ENCODE measurements at places on chromosomes 2 and 18. TPM values are rescaled to one million over a fixed set of nuclear protein-coding genes. Genes with fewer than 3 reads are reported as not detected.

The PSMD14 gene
- 84.4 TPM for total RNA-seq

The SDC1 gene
- total RNA-seq, result 9.8 TPM

The CYP26B1 gene
- 0.82 TPM for total RNA-seq

The VWC2L gene
- total RNA-seq, result 4.1 TPM

The PTPRN gene
- total RNA-seq, result 24.5 TPM

DNA sequence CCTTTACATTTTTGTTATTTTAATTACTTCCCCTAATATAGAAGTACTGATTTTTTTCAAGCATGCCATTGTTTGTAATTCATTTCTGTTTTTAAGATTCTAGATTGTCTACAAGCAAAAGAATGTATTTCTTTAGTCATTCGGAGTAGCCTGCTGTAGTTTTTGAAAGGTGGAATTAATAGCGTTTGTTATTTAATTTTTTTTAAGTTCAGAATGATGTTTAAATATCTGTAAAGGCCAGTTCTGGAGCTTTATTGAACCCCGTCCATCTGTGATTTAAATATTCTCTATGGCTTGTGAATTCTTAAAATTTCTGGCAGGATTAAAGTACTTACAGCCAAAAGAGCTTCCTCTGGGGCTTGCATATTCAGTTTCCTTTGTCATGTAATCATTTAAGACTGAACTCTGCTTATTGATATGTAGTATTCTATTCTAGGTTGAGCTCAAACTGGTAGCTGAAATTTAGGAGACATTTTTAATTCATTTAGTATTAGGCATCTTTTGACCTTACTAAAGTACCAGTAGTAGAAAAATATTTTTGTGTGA, 5.2 kb downstream of the TGIF1 start:
- no peak for DNase-seq

- DNase-seq, result no peak
Observed at GRCh38 chr2:14340703-14341102, 291.8 kb upstream of the LRATD1 start.

GRCh38 chr2:130920415-130921163, 83.9 kb downstream of the ARHGEF4 start:
- peak; percentile 80 for DNase-seq

- no peak for DNase-seq
Observed at GRCh38 chr2:85744741-85745601, 8.8 kb upstream of the ATOH8 start.

GRCh38 chr2:191931329-191931728, 84.4 kb upstream of the CAVIN2 start:
- DNase-seq, result no peak

DNA sequence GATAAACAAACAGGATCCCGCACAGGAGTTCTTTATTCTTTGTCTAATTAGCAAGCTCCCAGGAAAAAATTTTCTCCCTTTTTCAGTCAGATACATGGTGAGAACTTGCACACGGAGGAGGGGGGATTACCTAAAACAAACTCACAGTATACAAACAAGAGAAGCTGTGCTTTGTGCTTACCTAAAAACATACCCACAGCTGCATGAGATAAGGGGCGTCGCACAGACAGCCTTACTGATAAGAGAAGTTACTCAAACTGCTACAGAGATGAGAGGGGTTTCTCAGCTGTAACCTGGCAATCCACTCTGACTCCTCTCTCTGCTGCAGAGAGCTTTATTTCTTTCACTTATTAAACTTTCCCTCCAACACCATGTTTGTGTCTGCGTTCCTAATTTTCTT, 32.9 kb upstream of the ST3GAL5 start:
- no peak for DNase-seq

- DNase-seq, result no peak
Observed at GRCh38 chr2:234133004-234133403, 82.5 kb downstream of the SPP2 start.

DNA sequence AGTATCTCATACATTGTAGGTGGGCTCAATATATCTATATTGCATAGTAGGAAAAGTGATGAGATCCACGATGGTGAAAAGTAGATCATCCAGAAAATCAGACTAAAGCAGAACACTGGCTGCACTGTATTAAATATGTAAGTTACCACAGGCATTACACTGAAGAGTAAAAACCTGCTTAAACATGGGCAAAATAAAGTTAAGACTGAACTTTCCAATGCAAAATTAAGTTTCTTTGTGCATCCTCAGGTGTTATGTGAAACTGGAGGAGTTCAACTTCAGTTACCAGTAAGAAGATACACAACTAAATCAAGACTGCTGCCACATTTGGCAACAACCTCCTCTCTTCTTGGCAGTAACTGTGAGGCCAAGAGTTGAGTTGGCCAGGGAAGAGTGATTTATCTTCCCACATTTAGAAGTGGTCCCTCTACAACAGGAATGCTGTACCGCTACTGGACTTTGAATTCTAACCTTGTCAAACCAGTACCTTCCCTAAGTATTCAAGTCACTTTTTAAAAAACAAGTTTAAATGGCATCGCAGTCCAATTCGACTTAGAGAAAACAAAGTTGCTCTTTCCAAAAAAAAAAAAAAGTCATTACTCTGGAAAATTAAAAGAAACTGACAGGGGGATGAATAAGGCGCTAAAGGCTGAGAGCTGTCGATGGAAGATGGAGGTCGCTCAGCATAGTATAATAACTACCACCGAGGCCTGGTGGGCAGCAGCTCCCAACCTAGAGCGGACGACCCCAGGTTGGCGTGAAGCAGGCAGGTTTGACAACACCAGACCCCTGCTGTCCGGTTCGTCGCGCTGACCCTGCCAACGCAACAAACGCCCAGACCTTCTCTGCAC, 1.1 kb downstream of the MAP4K3 start:
- no peak for DNase-seq

GRCh38 chr2:17607379-17607778, 66.9 kb downstream of the VSNL1 start:
- DNase-seq, result no peak

DNA sequence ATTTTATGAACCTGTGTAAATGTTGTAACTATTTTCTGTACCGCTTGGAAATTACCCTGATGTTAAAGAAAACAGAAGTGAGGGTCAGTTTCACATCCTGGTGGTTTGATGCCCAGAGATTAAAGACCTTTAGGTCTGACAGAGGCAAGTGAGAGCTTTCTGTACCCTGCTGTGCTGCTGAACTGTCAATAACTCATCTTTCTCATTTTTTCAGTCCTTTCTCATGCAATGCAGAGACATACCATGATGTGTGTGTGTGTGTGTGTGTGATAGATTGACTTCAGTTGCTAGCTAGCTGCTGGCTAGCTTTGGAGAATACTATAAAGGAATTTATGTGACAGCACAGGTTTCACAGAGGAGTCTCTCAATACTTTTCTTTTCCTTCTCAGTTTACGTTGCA, 2025.6 kb upstream of the LRRTM1 start:
- no peak for DNase-seq

DNA sequence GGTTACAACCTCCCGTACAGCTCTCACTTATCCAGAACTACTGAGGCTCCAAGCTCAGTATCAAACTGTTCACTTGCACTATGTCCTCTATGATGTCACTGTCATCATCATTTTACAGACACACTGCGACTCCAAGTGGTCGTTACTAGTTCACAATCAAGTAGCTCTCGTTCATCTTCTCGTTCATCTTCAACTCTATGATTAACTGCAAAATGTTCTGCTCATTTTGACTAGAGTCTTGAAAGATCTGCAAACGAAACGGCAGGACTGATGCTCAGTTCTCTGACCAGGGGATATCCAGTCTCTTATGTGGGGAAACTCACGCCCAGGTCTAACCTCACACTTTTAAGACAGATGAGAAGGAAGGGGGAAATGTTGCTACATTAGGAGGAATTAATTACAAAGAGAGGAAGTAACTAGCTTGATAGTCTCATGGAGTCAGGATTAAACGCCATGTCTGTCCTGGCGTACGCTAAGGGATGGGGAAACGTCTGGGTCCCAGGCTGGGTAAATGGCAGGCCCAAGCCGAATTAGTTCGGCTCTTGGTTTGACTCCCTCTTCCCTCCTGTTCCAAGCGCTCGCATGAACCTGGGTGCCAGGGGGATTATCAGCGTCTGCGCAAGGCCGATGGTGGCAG, 794 bp upstream of the CHCHD5 start:
- DNase-seq, result no peak

DNA sequence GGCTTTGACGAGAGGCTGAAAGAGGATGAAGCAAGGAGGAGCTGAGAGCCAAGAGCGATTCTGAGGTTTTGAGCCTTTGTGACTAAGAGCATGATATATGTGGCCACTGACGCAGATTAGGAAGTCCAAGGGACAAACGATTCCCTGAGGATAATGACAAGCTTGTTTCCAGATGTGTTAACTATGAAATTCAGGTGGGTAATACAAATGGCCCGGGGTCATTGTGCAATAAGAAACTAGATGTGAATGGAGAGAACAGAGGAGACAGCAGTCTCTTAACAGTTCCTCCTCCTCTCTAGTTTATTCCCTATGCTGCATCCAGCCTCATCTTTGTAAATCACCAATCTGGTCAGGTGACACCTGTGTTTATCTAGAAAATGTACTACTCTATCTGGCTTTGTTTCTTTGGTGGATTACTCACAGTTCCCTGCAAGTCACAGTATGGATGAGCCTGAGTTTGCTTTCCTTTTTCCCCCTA, 84.2 kb downstream of the SOCS6 start:
- DNase-seq, result no peak

DNA sequence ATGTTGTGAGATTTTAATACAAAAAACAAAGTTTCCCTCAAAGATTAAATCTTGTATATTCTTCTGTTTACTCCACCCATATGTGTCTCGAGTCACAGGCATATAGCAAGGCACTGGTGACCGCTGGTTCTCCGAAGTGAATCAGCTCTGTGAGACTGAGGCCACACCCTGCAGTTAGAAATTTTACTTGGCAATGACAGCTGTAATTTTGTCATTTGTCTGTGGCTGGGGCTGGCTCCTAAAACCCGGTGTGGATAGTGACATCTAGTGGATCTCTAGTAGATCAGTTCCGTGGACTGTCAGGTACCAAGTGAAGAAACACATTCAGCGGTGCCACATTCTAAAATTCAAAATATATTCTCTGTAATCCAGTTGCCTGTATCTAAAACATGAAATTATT, 278.0 kb downstream of the NEDD4L start:
- DNase-seq, result peak; percentile 47

DNA sequence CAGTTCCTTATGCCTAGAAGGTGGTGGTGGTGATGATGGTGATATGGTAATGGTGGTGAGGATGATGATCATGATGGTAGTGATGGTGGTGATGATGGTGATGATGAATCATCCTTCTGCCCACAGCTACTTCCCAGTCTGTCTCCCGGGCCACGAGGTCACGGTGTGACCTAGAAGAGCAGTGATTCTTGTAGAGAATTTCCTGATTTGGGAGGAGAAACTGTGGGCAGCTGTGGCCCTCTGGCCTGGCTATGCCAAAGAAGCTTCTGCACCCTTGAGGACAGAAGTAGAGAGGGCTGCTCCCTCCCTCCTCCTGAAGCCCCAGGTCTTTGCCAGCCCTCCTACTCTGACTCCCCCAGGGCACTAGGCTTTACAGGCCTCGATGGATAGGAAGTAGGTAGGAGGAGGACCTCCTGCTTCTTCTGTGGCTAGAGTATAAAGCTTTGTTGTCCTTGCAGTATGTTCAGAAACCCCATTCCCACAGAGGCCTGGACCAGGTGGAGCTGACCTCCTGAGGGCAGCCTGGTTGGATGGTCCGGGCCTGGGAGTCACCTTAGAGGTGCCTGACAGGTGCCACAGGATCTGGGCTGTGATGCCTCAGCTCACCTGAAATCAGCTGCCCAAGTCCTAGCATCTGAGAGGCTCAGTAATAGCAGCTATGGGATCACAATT, 57.9 kb upstream of the EPAS1 start:
- no peak for DNase-seq

DNA sequence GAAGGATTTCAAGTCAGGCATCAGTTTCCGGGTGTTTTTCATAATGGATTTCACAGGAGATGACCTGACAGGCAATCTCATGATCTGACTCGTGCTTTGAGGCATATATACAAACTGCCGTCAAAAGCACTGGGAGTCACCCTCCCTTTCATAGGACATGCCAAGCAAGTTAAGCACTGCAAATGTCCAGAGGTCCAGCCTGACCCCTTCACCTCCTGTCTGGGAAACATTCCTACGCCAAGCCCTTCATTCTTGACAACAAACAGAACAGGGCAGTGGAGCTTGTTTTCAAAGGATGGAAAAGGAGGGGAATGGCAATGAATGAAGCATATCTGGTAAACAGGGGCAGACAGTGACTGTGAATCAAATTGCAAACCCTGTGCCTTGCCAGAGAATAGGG, 963.6 kb downstream of the BCL11A start:
- no peak for DNase-seq

GRCh38 chr2:23028106-23028505, 356.9 kb upstream of the KLHL29 start:
- no peak for DNase-seq

- DNase-seq, result peak; percentile 87
Observed at GRCh38 chr2:218292048-218293014, at the start of gene TMBIM1. Gene TMBIM1 (minus strand): TSS chr2:218292503. CDS start chr2:218282141, 10,362 bp downstream.

DNA sequence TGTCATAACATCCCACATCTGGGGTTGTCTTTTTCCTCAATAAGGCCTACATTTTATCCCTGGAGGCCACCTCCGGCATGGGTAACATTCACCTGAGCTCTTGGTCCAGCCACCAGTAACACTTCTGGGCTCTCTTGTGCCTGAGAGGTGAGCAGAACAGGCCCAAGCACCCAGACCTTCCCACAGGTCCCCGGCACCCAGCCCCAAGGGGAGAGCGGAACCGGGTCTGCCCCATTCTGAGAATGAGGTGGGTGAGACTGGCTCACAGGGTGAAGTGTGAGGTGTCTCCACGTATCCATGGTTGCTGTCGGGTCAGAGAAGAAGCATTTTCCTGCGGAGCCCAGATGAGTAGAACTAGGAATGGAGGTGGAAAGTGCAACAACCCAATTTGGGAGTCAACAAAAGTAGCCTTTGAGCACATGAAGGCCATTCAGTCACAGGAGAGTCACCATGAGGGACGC, 496.7 kb upstream of the MYT1L start:
- DNase-seq, result no peak

- DNase-seq, result no peak
Observed at GRCh38 chr18:62852851-62853250, 137.5 kb downstream of the PHLPP1 start.

DNA sequence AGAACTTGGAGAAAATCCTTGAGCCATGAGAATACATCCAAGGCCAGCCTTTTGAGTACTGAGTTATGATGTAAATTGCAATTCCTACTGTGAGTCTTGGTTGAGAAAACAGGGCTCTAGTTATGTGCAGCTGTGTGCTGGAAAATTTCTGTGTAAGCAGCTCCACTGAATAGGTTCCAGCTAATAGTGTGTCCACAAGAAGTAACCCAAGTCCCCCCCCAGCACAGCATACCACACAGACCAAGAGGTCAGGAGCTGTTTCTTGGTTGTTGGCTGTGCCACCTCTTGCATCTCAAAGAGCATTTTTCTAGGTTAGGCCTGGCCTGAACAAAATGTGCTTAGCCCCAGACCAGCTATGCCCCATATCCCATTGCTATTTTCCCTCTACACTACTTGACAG, 36.8 kb upstream of the APCDD1 start:
- no peak for DNase-seq

GRCh38 chr2:145106293-145106692, 586.4 kb upstream of the ZEB2 start:
- no peak for DNase-seq

DNA sequence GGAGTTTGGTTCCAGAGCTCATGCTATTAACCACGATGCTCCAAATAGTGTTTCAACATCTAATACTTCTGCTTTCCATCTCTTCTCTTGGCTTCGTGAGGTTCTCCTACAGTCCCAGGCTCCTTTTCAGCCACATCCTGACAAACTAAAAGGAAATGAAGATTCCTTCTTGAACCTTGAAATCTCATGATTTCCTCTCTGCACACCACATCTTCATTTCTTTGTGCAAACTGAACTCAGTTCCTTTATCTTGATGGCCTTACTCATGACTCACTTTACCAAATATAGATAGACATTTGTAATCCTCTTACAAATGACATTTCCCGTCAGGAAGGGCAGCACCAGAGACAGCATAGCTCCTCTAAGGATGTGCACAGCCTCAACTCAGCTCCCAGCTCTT, 50.0 kb upstream of the ITGA4 start:
- no peak for DNase-seq

Data from frontal cortex (tissue), 4 donors.